ENCODE measurements at places on chromosomes 13 and 19.

- peak; percentile 42 for DNase-seq
Measured at GRCh38 chr13:111516712-111517640, 196.5 kb downstream of the TEX29 start.

DNA sequence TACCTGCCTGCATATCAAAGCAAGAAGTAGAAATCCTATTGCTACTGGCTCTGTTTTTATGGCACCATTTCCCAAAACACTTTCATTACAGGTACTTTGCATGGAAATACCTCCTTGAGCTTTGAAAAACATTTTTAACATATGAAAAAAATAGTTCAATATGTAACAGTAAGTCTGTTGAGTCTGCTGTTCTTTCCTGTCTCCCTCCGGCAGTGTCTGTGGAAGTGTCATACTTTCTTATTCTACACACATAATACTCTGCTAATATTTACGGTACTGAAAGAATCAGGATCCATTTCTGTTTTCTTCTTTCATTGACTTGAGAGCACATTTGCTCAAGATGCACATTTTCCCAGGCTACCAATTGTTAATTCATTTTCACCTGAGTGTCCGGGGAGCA, 8.2 kb upstream of the SERTM1 start:
- no peak for DNase-seq

DNA sequence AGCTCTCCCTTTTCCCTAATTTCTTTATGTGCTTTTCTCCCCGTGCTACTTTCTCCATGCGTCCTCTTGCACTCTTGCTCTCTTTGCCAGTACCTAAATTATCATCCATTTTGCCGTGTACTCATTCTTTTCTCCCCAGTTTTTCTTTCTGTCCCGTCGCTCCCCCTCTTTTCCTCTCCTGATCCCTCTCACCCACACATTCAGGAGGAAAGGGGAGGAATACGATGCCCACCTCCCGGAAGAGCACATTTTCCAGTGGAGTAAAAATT, 821 bp downstream of the ZNF616 start:
- no peak for DNase-seq

- DNase-seq, result no peak
Measured at GRCh38 chr13:98232456-98232855, 55.4 kb upstream of the RNF113B start.

DNA sequence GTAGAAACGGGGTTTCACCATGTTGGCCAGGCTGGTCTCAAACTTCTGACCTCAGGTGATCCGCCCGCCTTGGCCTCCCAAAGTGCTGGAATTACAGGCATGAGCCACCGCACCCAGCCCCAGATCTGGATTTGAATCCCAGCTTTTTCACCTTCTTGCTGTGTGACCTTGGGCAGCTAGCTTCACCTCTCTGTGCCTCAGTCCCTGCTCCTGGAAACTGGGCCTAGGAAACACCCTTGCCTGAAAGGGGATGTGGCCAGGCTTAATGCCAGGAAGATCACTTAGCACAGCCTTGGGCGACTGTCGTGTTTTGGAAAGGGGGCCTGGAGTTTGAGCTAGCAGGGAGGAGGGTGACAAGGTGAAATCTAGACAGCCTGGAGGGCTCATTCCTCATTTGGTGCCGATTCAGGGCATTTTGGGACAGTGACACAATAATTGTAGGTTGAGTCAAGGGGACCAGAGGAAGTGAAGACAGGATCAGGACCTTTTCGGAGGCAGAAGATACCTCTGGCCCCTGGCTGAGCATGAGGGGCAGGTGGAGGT, 1.8 kb downstream of the PGPEP1 start:
- DNase-seq, result no peak

DNA sequence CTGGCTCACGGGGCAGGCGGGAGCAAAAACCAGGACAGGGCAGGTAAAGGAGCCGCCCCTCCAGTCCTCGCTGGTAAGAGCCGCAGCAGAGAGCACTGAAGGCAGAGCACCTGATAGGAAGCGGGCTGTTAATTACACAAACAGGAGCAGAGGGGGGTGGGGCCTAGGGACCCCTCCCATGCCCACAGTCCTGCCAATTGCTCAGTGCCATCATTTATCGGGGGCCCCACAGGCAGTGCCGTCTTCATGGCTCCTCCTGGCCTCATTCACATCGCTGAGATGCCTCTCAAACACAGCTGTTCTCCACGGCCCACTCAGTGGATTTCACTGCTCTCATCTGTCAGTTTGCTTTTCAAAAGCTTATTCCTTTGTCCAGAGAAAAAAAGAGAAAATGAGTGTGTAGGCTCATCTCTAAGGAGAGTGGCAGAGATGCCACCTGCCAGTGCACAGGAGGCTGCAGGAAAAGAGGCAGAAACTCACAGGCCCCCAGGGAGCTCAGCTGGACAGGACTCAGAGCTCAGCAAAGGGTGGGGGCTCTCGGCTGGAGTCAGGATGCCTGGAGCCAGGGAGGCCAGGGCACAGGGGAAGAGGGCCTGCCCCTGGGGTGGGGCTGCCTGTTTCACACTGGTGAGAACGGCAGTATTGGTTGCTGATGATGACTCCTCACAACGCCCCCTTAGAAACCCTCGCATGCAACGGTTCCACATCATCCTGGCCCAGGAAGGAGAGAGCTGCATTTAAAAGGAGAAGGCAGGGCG, 174.6 kb downstream of the COL4A1 start:
- DNase-seq, result peak; percentile 74

GRCh38 chr13:97202761-97203160, 19.4 kb upstream of the MBNL2 start:
- no peak for DNase-seq

GRCh38 chr13:45333977-45334922, 6.7 kb downstream of the TPT1 start:
- no peak for DNase-seq

GRCh38 chr13:113996081-113996911, 22.4 kb upstream of the C13orf46 start:
- no peak for DNase-seq

GRCh38 chr19:31104451-31104850, 244.8 kb downstream of the TSHZ3 start:
- DNase-seq, result no peak

DNA sequence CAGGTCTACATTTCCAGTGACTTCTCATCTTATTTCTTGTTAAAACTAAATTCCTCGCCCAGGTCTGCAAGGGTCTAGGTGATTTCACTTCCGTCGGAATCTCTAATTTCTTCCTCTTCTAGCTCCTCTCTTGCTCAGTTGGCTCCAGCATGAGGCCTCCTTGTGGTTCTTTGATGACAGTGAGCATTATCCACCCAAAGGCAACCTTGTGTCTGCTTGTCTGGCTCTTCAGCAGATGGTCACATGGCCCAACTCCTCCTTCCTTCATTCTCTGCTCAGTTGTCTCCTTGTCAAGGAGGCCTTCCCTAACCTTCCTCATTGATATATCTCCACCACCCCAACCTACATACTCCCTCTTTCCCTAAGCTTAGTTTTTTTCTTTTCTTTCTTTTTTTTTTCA, 1391.4 kb downstream of the EFNB2 start:
- no peak for DNase-seq

DNA sequence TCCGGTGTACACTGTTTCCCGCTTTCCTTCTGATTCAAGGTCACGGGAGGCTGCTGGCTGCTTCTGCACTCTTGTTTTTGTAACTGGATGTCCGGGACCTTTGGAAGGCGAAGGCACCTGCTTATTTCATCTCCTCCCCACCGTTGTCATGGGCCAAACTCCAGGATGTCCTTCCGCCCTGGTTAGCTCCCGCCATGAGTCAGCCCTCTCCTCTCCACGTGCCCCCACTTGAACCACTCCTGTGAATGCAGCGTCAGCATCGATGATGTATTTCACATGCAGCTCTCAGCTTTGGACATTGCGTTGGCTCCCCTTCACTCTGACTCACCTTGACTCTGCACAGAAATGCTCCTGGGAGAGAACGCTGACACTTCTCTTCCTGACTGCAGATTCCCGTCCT, 5.5 kb upstream of the GALP start:
- DNase-seq, result peak; percentile 41

- no peak for DNase-seq
Measured at GRCh38 chr13:75271846-75272245, 210.1 kb downstream of the TBC1D4 start.

DNA sequence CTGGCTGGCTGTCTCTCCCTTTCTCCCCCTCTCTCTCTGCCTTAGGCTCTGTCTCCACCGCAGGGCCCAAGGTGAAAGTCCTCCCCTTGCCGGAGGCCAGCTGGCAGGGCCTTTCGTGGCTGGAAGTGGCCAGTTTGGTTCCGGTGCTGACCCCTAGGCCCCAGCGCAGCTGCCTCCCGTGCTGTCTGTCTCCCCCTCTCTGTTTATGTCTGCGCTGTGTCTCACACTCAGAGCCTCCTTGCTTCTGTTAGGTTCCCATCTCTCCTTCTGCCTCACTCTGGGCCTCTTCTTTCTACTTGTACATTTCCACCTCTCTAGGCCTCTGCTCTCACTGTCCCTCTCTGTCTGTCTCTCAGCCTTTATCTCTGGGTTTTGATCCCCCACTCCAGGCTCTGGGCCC, 13.1 kb downstream of the CCDC97 start:
- DNase-seq, result no peak

DNA sequence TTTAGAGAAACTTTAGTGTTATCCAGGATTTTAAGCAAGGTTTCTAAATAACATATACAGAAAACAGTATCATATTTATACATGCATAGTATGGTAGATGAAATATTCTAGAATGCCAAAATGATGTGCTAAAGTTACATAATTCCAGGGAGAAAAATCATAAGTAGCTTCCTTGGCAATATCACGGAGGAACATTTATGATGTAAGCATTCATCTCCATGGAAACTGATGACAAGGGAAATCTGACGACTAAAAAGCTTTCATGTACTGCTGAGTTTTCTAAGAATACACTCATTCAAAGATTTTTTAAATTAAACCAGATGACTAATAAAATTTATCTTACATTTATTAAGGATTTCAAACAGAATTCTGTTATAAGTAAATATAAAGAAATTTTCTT, 4.7 kb downstream of the TEX30 start:
- no peak for DNase-seq

- DNase-seq, result peak; percentile 15
Measured at GRCh38 chr19:33514885-33515551, 6.6 kb downstream of the PEPD start.

- DNase-seq, result no peak
Measured at GRCh38 chr13:87923753-87924152, 252.6 kb downstream of the SLITRK5 start.

DNA sequence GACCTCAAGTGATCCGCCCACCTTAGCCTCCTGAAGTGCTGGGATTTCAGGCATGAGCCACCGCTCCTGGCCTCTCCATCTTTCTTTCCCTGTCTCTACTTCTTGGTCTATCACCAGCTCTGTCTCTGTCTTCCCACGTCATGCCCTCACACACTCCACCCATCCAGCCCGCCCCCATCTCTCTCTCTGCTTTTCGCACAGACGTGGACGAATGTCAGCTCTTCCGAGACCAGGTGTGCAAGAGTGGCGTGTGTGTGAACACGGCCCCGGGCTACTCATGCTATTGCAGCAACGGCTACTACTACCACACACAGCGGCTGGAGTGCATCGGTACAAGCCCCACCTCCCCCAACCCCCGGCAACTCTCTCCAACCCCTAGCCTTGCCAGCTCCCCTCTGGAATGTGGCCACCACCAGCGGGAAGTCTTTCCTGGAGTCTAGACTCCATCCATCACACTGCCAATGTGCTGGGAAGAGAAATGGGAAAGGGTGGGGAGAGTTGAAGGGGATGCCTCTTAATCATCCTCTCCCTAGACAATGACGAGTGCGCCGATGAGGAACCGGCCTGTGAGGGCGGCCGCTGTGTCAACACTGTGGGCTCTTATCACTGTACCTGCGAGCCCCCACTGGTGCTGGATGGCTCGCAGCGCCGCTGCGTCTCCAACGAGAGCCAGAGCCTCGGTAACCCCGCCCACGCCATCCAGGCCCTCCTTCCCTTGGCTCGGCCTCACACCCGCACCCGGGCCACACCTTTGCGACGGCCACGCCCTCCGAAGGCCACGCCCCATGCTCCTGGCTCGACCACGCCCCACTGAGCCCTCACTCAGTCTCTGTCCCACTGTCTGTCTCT, 22.5 kb downstream of the LTBP4 start:
- no peak for DNase-seq

DNA sequence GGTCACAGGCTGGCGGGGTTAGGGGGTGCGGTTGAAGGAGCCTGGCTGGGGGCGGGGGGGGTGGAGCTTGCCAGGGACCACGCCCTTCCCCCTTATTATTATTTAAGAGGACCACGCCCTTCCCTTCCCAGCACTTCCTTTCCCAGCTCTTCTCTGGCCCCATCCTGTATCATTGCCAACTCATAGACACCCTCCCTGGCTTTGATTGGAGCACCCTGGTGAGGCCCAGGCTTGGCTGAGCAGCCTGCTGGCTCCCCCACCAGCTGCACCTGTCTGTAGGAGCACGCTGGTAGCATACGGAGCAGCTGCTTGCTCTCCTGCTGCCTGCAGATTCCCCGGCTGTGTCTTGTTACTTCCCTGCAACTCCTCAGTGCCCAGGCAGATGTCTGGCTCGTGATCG, 62.5 kb upstream of the PDX1 start:
- DNase-seq, result peak; percentile 91

GRCh38 chr13:59706101-59706976, 457.4 kb downstream of the DIAPH3 start:
- no peak for DNase-seq

DNA sequence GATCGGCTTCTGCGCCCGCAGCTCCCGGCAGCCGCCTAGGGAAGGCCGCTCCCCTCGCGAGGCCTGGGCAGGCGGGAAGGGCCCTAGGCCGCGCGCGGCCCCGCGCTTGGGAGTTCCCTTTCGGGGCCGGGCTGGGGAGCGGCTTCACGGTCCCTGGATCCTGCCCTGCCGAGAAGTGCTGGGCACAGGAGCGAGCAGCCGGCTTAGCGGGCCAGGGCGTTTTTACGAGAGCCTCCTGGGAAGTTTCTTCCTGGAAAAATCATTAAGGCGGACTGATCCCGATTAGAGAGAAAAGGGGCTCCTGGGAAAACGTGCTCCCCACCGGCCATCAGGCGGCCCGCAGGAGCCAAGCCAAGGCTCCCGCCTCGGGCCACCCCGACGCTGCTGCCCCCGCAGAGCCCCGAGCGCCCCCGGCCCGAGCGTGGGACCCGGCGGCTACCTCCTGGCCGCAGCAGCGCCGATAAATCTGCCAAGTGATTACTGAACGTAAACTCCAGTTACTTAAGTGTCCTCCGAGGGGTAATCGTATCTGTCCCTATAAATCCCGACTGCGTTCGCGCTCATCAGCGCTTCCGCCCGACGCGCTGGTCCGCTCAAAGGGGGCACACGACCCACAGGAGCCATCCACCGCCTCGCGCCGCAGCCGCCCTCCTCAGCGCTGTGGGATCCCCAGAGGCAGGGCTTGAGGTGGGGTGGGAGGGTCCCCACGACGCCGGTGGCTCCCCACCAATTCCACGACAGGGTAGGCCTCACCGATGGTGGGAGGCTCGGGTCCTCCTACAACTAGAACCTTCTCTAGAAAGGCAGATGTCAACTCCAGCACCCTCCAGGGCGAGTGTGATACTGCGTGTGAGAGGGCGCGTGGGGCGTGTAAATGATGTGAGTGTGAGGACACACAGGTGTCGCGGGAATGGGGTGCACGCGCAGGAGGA, 2.8 kb downstream of the ZIC5 start:
- no peak for DNase-seq

- no peak for DNase-seq
Measured at GRCh38 chr19:6214881-6215541, 64.8 kb downstream of the MLLT1 start.

Data from SHP77 treated with DMSO at 0.1 percent for 48 hours (cell line).